T-helper 17 cell (primary cell): ENCODE measurements at places on chromosomes 5 and 9. TPM values are rescaled to one million over a fixed set of nuclear protein-coding genes. Genes with fewer than 3 reads are reported as not detected.

- no peak for DNase-seq
Measured at GRCh38 chr5:179288101-179288808, 57.0 kb downstream of the ADAMTS2 start.

GRCh38 chr5:61168951-61169350 is 6.7 kb upstream of the SMIM15 start:
- no peak for DNase-seq

GRCh38 chr9:131279863-131280570 is 3.7 kb upstream of the FAM78A start:
- DNase-seq: no peak

- no peak for DNase-seq
Measured at GRCh38 chr9:36161187-36161586, 8.0 kb upstream of the CCIN start.

DNA sequence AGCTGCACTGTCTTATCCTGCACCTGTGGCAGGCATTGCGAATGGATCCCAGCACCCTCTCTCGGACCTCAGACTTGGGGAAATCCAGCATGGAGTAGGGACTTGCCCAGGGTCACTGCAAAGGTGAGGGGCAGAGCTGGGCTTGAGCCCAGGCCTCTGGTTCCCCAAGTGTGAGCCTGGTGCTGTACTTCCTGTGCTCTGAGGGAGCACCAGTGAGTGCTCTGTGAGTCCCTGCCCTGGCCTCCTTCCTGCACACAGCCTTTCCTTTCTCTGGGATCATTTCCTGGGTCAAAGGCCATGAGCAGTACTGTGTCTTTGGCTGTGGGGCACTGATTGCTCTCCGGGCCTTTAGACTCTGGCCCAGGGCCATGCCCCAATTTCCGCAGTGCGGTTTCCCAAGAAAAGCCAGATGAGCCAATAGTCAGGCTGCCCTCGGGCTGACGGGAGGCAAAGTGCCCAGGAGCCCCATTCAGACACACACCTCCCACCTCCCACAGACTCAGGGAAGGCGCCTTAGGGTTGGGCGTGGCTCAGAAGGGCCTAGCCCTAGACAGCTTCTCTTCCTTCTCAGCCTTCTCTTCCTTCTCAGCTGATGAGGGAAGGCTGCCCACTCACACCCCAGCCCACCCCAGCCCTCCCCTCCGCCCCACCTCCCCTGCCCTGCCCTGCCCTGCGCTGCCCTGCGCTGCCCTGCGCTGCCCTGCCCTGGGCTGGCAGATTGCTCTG is 23.3 kb upstream of the TRIM14 start:
- no peak for DNase-seq

DNA sequence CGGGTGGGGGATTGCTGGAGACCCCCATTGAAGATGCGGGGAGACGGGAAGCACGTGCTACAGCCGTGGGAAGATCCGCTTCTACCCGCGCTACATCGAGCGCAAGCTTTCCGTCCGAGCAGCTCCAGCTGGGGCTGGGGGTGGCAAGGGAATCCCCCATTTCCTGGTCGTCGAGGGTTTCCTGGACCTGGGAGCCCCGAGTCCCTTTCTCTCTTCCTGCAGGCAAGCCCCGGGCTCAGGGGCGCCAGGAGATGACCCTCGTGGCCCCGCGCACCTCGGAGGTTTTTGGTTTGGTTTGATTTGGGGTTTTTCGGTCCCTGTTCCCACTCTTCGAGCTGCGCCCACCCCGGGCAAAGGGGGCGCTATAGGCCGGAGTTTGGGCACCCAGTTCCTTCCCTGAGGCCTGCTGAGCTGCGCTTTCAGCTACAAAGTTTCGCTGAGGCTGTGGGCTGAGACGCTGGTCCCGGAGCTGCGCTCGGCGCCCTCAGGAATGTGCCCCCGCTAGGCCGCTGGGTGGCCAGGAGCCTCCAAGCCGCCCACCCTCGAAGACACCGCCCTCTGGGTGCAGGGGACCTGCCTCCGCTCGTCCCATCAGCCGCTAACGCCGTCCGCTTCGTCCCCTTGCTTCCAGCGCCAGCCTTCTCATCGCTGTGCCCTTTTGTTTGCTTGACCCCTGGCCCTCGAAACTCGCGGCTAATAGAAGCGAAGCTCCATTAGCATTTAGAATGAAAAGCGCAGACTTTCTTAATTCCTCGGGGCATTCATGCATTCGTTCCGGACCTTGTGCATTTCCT is 2.9 kb downstream of the NR4A3 start:
- peak; percentile 44 for DNase-seq

DNA sequence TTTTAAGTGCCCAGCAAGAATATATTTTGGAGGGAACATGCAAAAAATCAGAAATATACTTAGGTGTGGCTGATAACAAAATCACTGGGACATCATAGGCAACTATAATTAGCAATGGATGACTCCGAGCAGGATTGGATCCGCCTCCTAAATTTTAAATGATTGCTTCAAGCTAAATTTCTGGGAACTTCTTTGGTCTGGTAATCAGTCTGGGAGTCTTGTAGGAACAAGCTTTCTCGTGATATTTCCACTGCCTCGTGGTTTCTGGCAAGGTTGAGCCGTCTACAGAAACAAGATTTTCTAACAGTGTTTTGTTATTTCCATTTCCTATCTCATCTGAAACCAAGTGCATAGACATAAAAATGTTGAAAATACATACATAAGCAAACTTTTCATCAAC is 232.6 kb downstream of the BNC2 start:
- DNase-seq: no peak

GRCh38 chr5:109155625-109156024 is 254.1 kb downstream of the PJA2 start:
- DNase-seq: no peak

GRCh38 chr5:52811067-52811749 is 23.5 kb downstream of the ITGA1 start:
- no peak for DNase-seq

- no peak for DNase-seq
Measured at GRCh38 chr9:135797507-135798262, 95.7 kb downstream of the KCNT1 start.

GRCh38 chr5:96388176-96388575 is 44.9 kb downstream of the PCSK1 start:
- no peak for DNase-seq

DNA sequence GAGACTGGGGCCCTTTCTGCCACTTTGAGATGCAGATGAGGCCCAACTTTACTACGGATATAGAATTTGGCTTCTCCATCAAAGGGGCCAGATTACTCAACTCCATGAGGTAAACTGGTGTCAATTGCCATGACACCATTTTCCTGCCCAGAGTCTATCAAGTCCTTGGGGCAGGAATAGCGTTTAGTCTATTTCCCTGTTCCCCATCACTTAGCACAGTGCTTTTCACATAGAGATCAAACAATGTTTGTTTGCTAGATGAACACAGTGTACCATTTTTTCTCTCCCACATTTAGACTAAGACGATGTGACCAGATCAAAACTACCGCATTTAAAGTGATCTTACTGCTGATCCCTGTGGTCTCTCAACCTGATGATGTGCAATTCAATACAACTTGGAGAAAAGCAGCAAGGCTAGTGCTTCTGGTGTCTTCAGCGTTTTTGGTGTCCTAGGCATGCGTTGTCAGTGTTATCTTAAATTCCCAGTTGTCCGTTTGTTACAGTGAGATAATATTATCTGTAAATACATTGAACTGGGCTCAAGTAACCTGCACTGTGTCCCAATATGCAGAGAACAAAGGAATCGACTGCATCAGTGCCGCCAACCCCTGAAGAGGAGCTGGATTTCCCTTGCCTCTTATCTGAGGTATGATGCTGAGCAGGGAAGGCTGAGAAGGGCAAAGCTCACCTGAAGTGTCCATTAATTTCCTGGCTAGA is 446.2 kb downstream of the PLK2 start:
- DNase-seq: no peak

- no peak for DNase-seq
Measured at GRCh38 chr5:158629591-158630312, 470.0 kb downstream of the EBF1 start.

- DNase-seq: no peak
Measured at GRCh38 chr9:37289631-37290030, 132.9 kb upstream of the GRHPR start.

- no peak for DNase-seq
Measured at GRCh38 chr5:131640043-131640856, 5.2 kb upstream of the RAPGEF6 start.

- DNase-seq: no peak
Measured at GRCh38 chr5:173941758-173942401, 47.1 kb upstream of the C5orf47 start.

DNA sequence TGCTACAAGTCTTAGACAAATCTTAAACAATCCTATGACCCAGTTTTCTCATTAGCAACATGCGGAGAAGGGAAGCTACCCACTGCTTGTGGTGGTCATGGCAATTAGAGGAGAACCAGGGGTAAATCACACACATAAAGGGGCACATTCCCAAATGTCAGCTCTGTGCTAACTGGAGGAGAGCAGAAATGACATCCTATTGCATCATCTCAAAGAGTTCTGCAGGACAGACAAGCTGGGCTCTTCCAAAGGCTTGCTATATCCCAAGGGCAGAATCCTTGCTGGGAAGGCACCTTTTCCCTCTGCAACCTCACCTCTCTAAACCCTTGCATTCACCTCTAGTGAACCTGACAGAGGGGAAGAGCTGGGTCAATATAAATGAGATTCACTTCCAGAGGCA is 17.0 kb upstream of the WWC1 start:
- no peak for DNase-seq

DNA sequence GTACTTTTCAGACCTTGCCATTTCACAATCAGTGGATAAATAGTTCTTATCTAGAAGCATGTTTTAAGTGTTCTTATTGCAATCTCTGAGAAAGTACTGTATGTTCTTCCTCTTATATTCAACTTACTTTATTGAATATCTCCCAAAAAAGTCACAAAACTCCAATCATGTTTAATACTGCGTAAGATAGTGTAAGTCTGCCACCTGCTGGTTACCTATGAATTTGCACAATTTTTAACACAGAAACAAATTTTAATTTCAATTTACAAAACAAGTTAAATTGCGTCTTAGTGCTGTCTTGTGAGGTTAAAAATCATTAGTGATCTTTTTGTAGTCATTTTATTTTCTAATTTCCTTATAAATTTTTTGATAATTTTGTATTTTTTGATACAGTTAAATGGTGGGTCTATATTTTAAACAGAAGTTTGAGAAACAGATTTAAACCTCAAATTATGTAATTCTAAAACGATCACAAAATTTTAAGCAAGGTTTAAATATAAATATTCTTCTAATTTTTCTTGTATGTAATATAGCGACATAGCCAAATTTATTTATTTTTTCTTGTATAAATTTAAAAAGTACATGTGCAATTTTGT is 115.8 kb downstream of the EMB start:
- no peak for DNase-seq

GRCh38 chr9:124264823-124265233 is 7.1 kb downstream of the NEK6 start:
- no peak for DNase-seq

DNA sequence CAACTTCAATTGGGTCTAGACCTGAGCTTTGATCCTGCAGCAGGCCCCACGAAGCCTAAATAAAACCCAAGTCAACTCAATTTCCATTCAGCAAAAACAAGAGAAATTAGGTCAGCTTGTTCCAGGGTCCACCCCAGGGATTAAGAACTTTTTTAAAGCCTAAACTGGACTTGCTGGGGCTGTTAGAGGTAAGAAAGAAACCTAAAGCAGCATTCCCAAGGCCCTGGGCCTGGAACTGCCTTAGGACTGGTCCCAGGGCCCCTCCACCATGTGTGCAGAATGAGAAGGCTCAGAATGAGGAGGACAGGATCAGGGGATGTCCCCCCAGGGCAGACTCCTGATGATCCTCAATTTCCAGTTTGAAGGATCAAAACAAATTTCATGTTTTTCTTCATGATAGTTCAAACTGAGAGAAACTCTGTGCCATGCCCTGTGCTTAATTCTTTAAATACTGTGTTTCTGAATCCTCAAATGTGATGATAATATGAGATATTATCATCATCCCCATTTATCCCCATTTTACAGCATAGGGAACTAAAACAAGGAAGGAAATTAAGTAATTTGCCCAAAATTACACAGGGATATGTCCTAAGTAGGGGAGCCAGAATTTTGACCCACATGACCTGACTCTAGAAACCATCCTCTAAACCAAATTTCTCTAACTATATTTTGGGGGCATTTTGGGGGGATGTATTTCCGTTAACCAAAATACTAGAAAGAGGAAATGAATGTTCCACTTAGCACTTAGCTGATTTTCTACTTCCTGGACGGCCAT is 64.5 kb downstream of the DENND1A start:
- no peak for DNase-seq

DNA sequence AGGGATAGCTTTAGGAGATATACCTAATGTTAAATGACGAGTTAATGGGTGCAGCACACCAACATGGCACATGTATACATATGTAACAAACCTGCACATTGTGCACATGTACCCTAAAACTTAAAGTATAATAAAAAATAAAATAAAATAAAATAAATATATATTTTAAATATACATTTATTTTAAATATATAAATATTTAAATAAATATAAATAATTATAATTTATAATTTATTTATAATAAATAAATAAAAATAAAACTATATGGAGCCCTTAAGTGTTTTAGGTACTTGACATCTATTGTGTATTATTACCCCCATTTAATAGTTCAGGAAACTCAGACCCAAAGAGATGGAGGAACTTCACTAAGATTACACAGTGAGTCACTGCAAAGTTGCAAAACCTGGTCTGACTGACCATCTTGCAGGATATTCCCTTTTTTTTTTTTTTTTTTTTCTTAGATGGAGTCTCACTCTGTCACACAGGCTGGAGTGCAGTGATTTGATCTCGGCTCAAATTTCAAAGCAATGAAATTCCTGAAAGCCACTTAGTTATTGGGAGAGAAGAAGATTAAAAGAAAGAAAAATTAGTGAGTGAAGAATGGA is 5.8 kb upstream of the C5orf52 start:
- DNase-seq: no peak

DNA sequence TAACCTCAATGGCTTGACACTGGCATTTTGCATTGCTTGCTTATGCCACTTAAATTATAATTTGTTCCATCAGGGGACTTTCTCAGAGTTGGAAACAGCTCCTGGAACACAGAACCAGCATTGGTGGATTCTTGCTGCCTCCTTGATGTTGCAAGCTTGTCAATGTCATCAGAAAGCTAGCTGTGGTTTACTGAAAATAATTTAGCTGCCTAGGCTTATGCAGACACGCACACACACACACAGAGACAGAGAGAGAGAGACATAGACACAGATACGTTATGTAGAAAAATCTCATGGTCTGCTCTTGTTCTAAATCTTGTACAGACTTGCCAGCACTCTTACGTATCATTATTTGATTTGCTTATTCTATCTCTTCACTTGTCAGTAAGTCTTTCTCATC is 78.0 kb downstream of the HMHB1 start:
- no peak for DNase-seq

GRCh38 chr9:127572961-127573721 is 38.9 kb upstream of the STXBP1 start:
- DNase-seq: no peak

Gene ITGA2
- 1.8 TPM for total RNA-seq

Gene PCDHB9
- 1.0 TPM for total RNA-seq

Gene RNF145
- total RNA-seq: 61.1 TPM

Gene PCDHGA10
- total RNA-seq: 0.18 TPM

Gene FOXD4L3
- not detected for total RNA-seq

Gene PDLIM7
- 6.8 TPM for total RNA-seq

Gene CAMK4
- total RNA-seq: 139 TPM

Gene IFT74
- total RNA-seq: 4.7 TPM

Gene SPINK6
- total RNA-seq: not detected
